ENCODE measurements at places on chromosomes 2 and 18.

DNA sequence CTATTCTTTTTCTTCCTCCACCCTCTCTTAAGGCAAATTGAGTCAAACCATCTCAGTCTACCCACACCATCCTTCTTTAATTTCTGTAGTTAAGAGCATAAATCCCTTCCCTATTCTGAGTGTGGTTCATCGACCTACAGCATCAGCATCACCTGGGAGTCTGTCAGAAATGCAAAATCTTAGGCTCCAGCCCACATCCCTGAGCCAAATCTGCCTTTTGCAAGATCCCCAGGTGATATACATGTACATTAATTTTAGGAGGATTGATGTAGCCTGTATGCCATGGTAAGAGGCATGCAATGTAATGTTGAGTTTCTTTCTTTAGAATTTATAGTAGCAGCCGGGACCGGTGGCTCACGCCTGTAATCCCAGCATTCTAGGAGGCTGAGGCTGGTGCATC is 151.7 kb upstream of the TNP1 start:
- no peak for DNase-seq

DNA sequence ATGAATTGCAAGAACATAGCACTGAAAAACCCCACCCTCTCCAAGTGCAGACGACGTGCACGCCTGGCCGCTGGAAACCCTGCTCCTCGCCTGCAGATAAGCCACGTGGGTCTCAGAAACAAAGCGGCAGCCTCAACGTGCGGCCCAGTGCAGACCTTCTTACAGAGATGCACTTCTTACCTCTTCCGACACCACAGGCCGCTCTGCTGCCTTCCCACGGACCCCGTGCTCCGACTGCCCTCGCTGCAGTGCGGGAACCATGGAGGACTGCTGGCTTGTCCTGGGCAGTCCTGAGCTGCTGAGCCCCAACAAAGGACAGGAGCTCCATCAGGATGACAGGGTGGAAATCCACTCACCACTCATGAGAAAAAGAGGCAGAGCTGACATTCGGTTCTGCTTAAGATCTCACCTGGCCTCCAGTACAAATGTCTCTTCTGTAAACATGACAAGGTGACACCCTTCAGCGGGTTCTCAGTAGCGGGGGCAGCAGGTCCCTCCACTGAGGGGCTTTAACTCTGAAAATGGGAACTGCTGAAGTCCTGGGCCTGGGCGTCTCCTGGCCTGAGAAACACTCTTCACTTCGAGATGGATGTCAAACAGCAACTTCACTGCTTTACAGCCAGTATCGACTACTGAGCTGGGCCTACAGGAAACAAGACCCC is 6.2 kb downstream of the COPS9 start:
- no peak for DNase-seq

DNA sequence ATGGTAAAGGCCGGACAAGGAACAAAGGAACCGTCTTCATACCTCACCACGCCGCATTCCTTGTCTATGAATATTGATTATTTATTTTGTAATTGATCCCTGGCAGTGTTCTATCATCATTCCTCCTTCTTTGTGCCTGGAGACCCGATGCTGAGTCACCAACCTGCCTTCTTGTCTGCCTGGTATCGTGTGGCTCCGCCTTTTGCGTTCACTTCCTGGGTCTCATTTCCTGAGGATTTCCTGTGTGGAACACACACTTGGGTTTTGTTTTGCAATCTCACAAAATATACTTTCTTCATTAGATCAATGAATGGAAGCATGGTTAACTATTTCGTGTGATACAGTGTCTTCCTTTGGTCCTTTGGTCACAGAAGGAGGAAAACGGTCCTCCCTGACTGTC is 95.5 kb upstream of the SNTG2 start:
- no peak for DNase-seq

DNA sequence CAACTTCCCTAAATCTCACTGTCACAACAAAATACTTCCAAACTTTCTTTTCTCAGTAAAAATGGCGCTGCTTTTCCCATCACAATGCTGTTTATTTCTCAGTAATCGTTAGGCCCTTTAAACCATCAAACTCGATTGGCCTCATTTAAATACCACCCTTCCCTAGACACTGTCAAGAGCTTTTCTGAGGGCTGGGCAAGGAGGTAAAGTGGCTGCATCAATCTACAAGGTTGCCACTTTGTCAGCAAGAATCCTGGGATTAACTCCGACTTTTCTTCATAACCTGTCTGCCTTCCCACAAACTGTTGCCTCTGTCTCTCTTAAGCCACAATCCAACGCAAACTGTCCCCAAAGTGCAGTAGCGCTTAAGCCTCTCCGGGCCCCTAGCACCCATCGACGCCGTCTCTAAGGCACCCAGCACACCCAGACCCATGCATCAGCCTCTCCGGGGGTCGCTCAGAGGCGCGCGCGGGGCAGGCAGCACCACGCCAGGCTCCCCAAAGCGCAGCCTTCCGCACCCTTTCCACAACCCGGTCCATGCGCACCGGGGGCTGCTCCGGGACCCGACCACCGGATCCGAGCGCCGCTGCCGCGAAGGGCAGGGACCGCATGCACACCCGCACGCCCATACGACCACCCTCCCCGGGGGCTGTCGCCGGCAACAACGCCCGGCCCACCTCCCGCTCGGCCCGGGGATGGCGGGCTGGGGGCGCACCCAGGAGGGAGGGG is 683 bp downstream of the MBOAT2 start:
- no peak for DNase-seq

DNA sequence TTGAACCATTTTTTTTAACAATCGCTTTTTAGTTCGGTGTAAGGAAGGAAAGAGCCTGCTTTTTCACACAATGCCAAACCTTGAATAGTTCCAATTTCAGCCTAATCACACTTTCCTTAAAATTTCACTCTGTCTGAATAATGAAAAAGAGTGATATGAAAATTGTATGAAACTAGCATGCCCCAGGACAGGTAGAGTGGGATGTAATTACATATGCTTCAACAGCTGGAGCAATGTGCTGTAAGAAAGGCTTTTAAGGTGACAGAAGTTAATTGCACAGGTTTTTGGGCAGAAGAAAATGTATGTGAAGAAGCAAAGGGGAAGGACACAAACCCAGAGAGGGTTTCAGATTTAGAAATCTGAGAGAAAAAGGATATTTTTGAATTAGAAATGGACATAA is 184.0 kb downstream of the DSC3 start:
- no peak for DNase-seq

DNA sequence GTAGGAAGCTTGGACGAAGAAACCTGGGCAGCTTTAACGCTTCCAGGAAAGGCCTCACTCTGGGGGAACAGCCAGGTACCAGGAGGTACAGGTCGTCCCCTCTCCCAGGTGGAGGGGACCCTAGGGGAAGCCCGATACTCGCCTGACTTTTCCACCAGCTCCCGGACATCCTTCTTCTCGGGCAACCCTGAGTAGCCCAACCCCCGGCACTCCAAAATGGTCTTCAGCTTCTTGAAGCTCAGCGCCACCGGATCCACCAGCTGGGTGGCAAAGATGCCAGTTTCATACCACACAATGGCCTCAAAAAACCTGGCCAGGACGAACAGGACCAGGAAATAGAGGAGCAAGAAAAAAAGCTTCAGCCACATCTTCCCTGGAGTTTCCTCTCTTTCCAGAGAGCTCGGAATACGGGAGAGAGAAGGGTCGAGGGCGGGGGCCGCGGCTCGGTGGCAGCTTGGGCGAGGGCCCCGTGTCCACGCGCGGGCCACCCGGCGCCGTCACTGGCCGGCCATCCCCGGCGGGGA is 1.1 kb downstream of the RNF103 start:
- no peak for DNase-seq

GRCh38 chr18:57959278-57959677 is 84.7 kb upstream of the NEDD4L start:
- DNase-seq = no peak
